ENCODE measurements at places on chromosomes 16 and 17.

DNA sequence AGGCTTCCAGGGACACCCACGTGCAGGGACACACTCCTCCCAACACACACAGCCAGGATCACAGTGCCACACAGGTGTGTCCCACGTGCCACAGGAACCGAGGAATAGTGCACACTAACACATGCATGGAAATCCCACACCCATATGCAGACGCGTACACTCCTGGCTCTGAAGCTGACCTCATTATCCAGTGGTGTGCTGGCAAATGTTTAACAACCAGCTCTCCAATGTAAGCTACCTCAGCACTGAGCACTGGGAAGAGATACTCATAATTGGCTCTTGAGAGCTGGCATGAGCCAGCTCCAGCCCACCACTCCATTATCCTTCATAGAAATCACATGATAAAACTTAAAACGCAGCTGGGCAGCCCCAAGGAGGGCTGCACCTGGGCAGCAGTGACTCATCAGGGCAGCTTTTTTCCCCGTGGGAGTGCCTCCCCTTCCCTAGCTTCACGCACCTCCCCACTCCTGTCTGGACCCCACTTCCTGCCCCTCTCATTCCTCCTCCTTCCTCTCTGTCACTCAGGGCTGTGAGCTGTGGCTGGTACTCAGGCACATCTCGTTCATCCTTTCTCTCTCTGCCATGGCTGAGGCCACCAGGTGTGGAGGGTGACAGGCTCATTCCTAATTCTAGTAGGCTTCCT, 14.9 kb upstream of the TBX21 start:
- DNase-seq, result peak; percentile 19

- DNase-seq, result no peak
Measured at GRCh38 chr16:50862818-50863643, 121.1 kb downstream of the CYLD start.

DNA sequence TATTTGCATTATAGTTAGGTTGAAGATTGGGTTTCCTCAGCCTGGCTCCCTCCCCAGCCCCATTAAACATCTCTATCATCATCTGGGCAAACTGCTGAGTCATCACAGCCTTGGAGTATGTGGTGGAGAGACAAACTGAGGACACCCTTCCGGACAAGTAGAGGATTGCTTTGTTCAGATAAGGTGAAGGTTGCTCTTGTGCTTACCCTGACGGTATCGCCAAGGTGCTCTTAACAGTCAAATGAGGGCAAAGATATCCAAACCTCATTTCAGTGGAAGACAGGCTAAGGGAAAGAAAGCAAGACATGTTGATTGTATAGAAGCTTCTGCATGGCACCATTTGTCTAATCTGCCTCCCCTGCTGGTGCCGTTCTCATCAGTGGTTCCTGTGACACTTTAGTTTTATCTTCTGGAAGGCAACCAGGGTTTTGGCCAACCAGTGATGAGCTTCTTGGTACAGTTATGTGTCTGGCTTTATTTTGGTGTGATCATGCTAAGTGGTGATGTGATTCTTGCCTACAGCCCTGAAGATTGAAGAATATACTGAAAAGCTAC, 56.9 kb upstream of the LGALS9 start:
- no peak for DNase-seq

GRCh38 chr17:28892024-28892423, 5.5 kb downstream of the FLOT2 start:
- no peak for DNase-seq

- DNase-seq, result no peak
Measured at GRCh38 chr17:32722733-32723132, 154.2 kb downstream of the MYO1D start.

DNA sequence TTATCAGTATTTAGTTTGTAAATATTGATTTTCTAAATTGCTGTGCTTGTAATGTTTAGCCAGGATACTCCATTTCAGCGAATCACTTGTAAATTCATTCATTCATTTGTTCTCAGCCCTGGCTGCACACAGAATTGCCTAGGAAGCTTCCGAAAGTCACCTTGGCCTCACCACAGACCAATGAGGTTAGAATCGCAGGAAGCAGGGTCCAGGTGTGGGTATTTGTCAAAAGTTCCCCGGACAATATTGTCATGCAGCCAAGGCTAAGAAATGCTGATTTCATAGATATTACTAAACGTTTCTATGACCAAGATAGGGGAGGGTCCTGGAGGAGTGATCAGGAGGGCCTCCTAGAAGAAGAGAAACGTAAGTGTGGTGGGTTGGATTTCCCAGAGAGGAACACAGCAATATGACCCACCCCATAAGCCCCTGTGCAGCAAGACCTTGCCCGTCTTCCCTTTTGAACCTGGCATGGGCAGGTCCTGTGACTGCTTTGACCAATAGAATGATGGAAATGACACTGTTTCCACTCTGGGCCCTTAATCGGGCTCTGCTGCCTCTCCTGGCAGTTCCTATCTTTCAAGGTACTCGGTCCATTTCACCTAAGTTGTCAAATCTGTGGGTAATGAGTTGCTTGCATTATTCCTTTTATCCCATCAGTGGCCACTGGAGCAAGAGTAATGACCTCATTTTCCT, 238.7 kb downstream of the FOXL1 start:
- no peak for DNase-seq

GRCh38 chr17:50161911-50162288, 3.9 kb upstream of the SGCA start:
- DNase-seq, result no peak

- DNase-seq, result no peak
Measured at GRCh38 chr17:80385046-80385445, 29.9 kb upstream of the ENDOV start.

- DNase-seq, result no peak
Measured at GRCh38 chr16:27330542-27330941, 16.8 kb downstream of the IL4R start.

GRCh38 chr17:81552244-81553017, at the start of gene FAAP100:
Gene FAAP100, minus strand, starts transcription at chr17:81552353. Its CDS starts 23 bp downstream, at chr17:81552330.
- no peak for DNase-seq

DNA sequence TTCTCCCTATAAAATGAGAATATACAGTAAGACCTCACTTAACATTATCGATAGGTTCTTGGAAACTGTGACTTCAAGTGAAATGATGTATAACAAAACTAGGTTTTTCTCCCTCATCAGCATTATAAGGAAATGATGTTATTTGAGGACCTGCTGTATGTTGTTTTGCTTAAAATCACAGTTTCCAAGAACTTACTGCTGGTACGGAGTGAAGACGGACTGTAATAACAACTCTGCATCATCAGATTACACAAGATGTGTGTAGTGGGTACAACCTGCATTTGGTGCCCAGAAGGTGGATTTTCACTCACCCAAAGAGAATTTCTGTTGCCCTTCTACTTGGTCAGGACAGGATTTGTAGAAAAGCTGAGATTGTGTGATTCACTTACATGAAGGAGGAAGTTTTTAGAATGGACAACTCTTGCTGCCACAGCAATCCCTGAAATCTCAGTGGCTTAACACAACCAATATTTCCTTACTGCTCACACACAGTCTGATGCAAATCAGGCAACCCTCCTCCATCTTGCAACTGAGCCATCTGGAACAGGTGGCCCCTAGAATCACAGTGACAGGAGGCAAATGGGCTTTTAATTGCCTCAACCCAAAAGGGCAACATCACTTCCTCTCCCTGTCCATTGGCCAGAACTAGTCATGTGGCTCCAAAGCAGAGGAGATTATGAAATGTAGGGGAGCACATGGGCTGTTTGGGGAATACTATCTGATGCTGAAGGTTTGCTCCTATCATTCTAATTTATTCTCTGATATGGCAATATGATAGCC, 67.6 kb upstream of the CACNG5 start:
- DNase-seq, result peak; percentile 80

DNA sequence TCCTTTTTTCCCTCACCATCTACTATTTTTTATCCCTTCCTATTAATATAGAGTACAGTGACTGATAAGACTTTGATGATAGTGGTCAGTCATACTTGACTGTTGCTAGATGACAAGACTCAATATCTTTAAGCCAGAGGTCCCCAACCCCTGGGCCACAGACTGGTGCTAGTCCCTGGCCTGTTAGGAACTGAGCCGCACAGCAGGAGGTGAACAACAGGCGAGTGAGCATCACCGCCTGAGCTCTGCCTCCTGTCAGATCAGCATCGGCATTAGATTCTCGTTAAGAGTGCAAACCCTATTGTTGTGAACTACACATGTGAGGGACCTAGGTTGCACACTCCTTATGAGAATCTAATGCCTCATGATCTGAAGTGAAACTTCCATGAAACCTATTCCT, 341.3 kb downstream of the BCAS3 start:
- DNase-seq, result no peak

GRCh38 chr17:69060822-69061221, at the start of gene ABCA9:
Gene ABCA9, minus strand, starts transcription at chr17:69060927. Its CDS starts 9,801 bp downstream, at chr17:69051126.
- no peak for DNase-seq

GRCh38 chr17:17692353-17693252, 11.3 kb downstream of the RAI1 start:
- no peak for DNase-seq

GRCh38 chr16:6562986-6563385, 769.7 kb upstream of the RBFOX1 start:
- no peak for DNase-seq

DNA sequence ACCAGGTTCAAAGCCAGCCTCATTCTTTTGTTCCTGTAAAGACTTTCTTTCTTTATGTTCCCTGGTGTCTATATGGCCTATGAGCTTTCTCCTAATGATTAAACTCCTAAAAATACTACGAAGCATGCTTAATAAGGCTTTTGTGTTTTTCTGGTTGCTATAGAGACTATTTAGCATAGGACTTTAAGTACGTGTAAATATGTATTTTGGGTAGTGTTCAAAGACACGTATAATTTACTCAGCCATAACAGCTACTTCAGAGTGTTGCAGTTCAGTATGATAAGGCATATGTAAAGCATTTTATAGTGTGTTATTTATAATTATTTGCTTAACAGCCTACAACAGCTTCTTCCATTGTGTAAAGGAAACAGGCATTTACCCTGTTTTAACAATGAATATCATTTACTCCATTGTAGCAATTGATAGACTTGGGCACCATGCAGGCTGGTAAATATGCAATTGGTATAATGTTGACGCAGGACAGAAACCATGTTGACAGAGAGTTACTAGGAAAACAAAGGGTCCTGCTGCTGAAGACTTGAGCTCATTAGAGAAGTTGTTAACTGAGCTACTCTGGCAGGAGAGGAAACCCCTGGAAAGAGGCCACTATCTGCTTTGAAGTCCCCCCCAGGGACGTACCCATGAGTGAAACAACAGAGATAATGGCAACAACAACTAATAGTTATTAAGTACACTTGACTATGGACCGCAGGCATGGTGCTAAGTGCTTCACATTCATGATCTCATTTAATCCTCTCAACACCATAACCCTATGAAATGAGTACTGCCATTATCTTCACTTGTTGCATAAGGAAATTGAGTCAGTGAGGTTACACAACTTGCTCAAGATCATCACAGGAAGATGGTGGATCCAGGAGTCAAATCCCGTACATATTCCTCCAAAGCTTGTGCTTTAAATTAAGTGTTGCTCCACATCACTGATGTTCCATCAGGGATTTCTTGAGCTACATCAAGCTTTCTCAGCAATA, 342.2 kb upstream of the DYNLRB2 start:
- peak; percentile 7 for DNase-seq

DNA sequence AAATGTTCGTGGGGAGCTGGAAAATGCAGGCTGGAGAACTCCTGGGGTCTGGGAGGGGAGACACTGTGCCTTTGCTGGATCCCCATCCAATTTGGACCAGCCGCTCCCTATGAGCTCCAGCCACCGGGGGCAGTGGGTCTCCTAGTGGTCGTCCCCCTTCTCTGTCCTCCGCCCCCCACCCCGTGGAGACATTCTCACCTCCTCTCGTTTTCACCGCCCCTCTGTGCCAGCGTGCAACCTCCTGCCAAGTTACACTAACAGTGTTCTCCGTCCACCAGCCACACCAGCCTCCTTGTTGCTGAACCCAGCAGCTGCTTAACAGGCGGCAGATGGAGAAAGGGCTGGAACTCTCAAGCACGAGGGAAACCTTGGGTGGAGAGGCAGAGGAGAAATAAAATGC, 67.4 kb upstream of the SOX9 start:
- DNase-seq, result peak; percentile 54

DNA sequence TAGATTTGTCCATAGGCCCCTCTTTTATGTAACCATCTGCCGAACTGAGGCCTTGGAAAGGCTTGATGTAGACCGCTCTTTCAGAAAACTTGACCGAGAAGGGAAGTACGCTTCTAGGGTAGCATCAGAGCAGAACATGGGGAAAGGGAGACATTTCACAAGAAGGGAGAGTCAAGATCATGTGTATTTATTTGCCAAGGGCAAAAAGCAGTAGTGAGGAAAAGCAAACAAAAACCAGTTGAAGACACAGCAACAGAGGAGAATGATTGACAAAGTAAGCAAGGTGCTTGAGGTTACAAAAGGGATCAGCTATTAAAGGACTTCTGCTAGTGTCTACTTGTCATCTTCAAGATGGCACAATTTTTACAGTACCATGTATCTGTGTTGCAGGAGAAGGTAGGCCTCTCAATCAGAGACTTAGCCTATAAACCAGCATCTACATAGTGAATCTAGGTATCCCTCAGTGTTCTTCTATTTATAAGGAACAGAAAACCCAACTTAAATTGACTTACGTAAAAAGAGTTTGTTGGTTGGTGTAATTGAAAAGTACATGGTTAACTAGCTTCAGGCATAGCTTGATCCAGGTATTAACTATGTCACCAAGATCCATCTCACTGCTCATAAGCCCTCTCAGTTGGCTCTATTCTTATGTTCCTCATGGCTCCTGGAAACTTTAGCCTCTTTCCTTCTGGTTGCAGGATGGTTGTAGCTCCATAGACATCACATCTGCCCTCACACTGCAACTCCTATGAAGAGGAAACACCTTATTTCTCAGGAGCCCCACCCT, 288.4 kb downstream of the IRX3 start:
- no peak for DNase-seq

DNA sequence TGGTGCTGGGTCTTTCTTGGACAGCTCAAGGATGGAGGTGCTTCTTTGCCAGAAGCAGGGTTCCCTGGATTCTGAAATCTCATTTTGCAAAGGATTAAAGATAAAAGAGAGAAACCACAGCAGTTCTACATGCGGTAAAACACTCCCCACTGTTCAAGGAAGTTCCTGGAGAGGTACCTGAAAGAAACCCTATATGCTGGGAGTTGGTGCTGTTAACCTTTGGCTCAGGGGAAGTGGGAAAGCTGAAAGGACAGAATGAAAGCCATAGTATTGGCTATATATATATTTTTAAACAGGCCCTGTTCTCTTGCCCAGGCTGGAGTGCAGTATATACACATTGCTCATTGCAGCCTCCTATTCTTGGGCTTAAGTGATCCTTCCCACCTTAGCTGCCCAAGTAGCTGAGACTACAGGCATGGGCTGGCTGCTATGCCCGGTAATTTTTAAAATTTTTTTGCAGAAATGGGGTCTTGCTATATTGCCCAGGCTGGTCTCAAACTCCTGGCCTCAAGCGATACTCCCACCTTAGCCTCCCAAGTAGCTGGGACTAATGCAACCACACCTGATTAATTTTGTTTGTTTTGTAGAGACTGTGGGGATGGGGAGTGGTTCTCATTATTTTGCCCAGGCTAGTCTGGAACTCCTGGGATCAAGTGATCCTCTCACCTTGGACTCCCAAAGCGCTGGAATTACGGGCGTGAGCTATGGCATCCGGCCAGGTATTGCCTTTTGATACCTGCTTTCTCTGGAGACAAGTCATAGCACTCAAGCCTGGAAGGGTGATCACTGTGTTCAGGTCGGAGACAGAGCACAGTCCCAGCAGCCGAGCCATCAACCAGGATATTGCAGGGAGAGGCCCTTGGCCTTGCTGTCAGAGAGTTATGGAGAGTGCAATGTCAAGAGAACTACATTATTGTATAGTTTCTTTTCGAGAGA, 55.2 kb downstream of the MSI2 start:
- DNase-seq, result no peak

Data from NCI-H524 treated with DMSO at 0.1 percent for 48 hours (cell line).